Central memory CD8-positive, alpha-beta T cell (primary cell): ENCODE measurements at places on chromosomes 1 and 21.

GRCh38 chr1:71777094-71777493, 505.2 kb downstream of the NEGR1 start:
- DNase-seq, result no peak

GRCh38 chr1:84973498-84974334, 23.2 kb downstream of the MCOLN2 start:
- DNase-seq, result no peak

GRCh38 chr1:205350691-205351141, 6.0 kb downstream of the KLHDC8A start:
- DNase-seq, result no peak

DNA sequence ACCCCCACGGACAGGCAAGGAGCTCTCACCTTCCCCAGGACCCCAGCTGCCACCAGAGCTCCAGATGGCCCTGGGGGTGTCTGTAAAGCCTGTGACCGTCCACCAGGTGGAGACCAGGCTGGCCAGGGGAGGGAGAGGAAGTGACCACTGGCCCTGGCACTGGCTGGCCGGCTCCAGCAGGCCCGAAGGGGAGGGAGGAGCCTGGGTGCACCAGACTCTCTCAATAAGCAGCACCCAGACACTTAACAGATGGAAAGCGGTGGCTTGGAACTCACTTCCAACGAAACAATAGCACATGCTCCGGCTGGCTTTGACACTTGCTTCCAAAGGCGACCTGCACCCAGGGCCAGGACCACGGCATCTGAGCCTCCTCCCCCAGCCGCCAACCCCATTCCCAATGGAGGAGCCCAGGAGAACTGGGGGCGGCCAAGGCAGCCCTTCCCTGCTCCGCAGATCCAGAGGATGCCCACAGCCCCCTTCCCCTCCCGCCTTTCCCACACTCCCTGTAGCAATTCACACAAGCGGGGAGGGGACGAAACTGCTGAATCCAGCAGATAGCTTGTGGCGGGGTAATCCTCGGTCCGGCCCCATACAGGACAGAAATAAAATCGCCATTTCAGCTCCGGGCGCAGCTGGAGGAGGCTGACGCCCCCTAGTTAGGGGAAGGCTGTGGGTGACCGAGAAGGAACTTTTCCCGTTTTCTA, 742 bp upstream of the PDE9A start:
- DNase-seq, result no peak

DNA sequence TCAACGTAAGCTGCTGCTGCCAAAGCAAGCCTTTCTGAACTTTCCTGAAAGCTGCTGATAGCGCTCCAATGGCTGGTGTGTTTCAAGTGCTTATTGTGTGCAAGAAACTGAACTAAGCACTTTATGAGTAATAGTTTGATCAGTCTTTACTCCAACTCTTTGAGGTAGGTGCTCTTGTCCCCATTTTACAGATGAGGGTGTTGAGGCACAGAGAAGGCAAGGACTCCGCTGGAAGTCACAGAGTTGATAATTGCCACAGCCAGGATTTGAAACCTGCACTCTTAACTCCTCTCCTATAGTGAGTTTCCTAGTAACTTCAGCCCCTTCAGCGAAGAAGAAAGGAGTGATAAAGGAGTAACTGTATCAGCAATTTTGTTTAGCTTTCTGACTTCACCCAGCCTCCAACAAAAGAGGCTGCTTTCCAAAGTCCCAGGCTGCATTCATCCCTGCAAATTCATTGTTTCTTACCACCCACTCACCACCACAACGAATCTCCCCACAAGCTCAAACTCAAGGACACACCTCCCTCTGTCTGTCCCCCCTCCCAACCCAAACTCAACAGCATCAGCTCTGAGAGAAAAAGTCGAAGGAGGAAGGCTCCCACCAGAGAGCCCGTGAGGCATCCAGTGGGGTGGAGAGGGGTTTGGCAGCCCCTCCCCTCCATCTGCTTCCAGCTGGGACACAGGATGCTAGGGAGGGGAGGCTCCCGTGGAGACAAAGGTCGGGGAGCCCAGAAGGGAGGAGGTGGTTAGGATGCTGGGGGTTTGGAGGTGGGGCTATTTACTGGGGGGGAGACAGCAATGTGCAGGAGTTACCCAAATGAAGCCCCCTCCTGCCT, 139.6 kb downstream of the NAV1 start:
- no peak for DNase-seq

DNA sequence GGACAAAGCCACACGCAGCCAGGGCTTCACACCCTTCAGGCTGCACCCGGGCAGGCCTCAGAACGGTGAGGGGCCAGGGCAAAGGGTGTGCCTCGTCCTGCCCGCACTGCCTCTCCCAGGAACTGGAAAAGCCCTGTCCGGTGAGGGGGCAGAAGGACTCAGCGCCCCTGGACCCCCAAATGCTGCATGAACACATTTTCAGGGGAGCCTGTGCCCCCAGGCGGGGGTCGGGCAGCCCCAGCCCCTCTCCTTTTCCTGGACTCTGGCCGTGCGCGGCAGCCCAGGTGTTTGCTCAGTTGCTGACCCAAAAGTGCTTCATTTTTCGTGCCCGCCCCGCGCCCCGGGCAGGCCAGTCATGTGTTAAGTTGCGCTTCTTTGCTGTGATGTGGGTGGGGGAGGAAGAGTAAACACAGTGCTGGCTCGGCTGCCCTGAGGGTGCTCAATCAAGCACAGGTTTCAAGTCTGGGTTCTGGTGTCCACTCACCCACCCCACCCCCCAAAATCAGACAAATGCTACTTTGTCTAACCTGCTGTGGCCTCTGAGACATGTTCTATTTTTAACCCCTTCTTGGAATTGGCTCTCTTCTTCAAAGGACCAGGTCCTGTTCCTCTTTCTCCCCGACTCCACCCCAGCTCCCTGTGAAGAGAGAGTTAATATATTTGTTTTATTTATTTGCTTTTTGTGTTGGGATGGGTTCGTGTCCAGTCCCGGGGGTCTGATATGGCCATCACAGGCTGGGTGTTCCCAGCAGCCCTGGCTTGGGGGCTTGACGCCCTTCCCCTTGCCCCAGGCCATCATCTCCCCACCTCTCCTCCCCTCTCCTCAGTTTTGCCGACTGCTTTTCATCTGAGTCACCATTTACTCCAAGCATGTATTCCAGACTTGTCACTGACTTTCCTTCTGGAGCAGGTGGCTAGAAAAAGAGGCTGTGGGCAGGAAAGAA, 8.1 kb downstream of the PSRC1 start:
- DNase-seq, result no peak

DNA sequence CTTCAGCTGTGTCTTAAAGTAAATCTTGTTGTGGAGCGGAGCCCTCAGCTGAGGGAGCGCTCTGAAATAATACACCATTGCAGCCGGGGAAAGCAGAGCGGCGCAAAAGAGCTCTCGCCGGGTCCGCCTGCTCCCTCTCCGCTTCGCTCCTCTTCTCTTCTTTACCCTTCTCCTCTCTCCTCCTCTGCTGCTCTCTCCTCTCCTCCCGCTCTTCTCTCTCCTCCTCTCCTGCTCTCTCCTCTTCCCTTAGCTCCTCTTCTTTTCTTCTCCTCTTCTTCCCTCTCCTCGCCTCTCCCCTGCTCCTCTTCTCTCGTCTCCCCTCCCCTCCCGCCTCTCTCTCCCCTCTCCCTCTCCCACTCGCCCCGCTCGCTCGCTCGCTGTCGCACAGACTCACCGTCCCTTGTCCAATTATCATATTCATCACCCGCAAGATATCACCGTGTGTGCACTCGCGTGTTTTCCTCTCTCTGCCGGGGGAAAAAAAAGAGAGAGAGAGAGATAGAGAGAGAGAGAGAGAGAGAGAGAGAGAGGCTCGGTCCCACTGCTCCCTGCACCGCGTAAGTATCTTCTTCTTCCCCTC, at the start of gene PROX1:
PROX1 (plus strand) TSS at position 47 of the 580 bp plus-strand sequence. CDS start 8,563 bp downstream, outside the sequence.
- no peak for DNase-seq

DNA sequence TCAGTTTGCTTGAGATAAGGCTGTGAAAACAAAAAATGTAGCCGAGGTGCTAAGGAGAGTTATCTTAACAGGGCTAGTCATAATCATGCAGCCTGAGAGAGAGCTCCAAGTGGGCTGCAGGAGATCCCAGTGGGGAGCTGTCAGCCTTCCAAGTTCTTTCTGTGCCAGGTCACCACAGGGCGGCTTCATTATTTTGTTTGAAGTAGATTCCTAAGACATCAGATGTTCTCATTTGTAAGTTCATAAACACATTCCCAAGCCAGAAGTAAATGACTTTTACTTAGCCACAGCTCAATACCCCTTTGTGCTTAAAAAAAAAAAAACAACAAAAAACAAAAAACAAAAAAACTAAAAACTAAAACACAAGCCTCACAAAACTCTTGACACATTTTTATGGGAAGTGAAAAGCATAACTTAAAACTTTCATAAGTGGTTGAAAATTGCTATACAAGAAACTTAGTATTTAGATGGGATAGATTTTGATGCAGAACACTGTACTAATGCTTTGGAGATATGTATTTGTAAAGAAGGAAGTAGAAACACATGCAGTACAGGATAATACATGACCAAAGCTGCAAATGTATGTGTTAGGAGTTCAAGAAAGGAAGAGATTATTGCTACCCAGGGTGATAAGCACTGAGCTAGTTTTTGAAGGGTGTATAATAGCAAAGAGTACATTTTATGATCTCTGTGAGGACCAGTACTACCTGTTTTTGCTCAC, 8.6 kb downstream of the CDC14A start:
- no peak for DNase-seq

- no peak for DNase-seq
Observed at GRCh38 chr1:34478515-34479076, 276.3 kb upstream of the GJB5 start.

- DNase-seq, result no peak
Observed at GRCh38 chr1:164625004-164625617, 66.1 kb downstream of the PBX1 start.

- DNase-seq, result no peak
Observed at GRCh38 chr1:231618609-231619256, 7.9 kb upstream of the DISC1 start.

GRCh38 chr1:174954073-174954460, 45.7 kb upstream of the CACYBP start:
- DNase-seq, result no peak

DNA sequence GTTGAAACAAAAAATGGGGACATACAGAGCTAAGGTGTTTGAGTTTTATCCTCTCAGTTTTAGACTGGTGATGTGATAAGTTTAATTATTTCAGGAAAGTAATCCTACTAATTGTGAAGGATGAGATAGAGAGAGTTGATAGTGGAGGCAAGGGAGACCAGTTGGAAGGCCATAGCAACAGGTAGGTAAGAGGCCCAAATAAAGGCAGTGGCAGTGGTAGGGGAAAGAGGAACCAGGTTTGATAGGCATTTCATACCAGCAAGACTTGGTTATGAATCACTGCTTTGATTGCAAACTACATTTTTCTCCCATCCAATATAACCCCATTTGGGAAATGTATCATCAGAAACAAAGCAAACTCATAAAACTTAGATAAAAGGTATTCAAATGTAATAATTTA, 63.1 kb upstream of the SH3GLB1 start:
- DNase-seq, result no peak

- no peak for DNase-seq
Observed at GRCh38 chr1:200496937-200497336, 87.1 kb upstream of the ZNF281 start.

- no peak for DNase-seq
Observed at GRCh38 chr1:40633931-40634376, 31.5 kb downstream of the RIMS3 start.

GRCh38 chr1:166915941-166916340, 39.9 kb upstream of the TADA1 start:
- no peak for DNase-seq

DNA sequence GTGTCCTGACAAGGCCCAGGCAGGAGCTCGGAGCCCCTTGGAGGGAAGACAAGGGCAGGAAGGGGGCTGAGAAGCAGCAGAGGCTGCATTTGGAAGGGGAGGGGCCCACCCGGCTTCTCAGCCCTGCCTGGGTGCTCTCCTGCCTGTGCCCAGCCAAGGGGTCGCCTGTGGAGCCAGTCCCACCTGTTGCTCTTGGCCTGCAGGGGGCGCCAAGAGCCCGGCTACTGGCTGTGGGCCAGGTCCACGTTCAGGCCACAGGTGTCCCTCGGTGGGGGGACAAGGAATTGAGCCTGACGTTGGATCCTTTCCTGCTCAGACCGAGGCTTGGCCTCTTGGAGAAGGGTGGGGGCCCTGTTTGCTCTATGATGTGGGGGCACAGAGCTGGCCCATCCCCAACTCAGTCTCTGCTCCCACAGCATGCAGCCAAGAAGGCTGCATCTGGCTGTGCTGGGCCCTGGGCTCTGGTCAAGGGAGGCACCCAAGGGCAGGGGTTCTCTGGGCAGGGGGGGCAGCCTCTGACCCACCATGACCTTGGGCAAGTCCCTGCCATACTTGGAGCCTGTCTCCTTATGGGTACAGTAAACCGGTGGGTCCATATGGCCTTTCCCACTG, 10.9 kb downstream of the WNT4 start:
- peak; percentile 44 for DNase-seq

DNA sequence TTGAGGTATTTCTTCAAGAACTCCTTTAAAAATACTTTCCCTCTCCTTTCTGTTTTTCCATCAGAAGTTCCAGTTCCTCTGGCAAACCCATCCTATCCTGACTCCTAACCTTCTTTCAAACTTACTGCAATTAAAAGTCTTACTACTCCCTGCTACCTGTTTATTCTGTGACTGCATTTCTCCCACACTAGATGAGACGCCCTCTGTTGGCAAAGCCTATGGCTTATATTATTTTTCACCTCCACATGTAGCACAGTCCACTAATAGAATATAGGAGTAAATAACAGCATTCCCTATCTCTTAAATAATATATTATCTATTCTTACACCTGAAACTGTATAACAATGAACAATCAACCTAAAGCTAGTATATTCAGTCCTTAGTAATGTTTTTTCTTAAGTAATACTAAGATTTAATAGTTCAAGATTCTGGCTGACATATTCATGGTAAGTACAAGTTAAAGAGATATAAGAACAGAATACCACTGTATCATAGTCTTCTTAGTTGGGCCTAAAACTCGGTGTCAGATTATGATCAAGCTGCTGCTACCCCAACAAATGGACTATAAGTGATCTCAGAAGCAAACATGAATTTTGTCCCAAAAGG, 54.8 kb downstream of the RAB3GAP2 start:
- DNase-seq, result no peak

DNA sequence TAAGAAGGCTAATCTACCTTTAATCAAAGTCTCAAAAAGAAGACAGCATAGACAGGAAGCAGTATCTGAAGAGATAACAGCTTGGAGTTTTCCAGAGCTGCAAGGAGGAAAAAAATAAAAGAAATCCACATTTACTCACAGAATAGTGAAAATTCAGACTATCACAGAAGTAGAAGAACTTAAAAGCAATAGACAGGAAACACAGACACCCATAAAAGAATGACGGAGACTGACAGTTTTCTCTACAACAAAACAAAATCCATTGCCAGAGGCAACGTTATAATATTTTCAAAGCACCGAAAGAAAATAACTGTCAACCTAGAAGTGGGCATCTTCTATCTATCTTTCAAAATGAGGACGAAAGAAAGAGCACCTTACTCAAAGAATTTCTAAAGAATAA, 104.4 kb downstream of the DMRTB1 start:
- DNase-seq, result no peak

DNA sequence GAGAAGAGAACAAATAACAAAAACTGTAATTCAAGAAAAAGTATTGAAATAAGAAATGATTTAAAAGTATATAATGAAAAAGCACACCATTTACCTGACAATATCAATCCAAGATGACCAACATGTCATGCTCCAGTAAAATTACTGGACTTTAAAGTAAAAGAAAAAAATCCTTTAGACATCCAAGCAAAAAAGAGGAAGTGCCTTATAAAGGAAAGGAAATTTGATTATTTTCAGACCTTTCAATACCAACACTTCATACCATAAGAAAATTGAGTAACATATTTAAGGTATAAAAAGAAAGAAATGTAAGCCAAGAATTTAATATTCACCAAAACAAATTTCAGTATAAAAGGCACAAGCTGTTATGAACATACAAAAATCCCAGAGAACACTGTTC, 46.2 kb upstream of the SSX2IP start:
- no peak for DNase-seq
